ENCODE measurements at places on chromosomes 3 and 15.

- DNase-seq, result no peak
Observed at GRCh38 chr3:88291486-88291885, 141.7 kb downstream of the C3orf38 start.

DNA sequence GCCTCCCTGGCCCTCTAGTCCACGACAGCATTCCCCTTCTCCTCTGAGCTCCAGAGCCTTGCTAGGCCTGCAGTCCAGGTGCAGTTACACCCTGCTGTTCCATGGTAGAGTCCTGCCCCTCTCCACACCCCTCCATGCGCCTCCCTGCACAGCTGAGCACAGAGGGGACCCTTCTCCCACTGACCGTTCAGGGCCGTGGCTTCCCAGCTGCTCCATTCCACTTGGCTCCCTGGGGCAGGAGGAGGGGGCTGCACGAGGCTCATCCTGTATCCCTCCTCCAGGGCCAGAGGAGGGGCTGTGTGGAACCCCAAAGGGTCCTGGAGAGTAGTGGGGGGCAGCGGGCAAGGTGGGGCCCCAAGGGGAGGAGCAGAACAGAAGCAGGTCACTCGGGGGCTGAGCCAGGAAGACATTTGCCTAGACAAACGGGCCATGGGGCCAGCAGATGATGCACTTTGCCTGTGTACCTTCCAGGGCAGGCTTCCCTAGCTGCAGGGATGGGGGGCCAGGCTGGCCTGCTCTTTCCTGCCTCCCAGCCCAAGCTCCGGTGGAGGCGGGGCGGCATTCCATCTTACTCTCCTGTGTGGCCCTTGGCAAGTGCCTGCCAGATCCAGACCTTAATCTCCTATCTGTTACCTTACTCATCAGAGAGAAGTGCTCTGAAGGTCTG lies 20.7 kb upstream of the GOLGA6C start:
- DNase-seq, result no peak

DNA sequence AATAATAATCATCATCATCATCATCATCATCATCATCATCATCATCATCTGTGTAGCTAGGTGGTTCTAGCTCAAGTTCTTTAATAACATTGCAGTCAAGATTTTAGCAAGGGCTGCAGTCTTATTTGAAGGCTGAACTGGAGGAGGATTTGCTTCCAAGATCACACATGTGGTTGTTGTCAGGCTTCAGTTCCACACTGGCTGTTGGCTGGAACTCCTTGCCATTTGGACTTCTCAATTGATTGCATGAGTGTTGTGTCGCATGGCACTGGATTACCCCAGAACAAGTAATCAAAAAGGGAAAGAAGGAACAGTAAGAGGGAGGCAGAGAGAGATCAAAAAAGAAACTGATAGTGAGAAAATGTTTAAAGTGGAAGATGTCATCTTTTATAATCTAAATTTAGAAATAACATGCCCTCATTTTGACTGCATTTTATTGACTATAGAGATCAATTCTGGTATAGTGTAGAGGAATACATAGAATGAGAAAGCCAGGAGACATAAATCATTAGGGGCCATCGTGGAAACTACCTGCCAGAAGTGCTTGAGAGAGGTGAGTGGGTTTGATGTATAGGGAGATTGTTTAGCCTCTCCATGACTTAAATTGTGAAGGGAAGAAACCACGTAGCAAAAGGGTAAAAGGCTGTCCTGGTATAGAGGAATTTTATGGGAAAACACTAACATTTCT lies 346.6 kb upstream of the RBMS3 start:
- no peak for DNase-seq

GRCh38 chr15:89912145-89912673 lies 543 bp downstream of the ARPIN start:
- DNase-seq, result no peak

GRCh38 chr3:7813365-7813764 lies 688.3 kb upstream of the LMCD1 start:
- no peak for DNase-seq

DNA sequence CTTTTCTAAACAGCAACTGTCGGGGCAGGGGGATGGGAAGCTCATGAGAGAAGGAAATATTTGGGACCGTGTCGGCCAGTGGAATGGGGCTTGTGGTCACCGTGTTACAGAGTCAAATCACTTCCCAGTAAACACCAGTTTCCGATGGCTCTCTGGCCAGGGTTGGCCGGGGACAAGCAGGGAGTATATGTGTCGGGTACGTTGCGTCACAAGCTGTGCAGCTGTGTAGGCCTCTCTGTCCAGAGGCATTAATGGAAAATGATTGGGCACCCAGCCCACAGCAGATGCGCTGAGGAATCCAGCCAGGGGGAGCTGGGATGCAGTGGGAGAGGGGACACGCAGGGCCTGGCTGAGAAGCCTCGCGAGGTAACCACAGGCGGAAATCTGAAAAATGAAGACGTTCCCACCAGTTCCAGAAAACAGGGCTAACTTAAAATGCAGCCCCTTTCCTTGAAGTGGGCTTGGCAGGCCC lies 15.8 kb upstream of the ALDH1A3 start:
- no peak for DNase-seq

DNA sequence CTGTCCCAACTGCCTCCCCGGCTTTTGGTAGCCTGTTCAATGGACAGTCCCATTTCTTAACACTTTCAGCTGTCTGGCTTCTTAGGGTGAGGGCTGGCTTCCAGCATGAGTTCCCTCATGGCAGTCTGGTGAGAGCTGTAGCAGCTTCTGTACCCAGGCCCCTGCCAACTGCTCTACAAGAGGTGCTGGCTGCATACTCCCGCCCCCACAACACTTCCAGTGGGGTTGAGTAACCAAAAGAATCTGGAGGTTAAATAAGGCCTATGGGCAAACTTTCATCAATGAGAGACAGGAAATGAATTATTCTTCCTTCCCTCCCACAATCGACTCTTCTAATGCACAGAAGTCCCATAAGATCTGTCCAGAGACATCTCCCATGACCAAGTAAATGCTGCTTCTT lies 145.0 kb downstream of the NEK10 start:
- DNase-seq, result no peak

Data from activated CD8-positive, alpha-beta memory T cell treated with anti-CD3 and anti-CD28 coated beads for 4 hours (primary cell).